ENCODE measurements at places on chromosomes 6 and 20. TPM values are rescaled to one million over a fixed set of nuclear protein-coding genes. Genes with fewer than 3 reads are reported as not detected.

Gene SGK1
- 53.2 TPM for total RNA-seq

DNA sequence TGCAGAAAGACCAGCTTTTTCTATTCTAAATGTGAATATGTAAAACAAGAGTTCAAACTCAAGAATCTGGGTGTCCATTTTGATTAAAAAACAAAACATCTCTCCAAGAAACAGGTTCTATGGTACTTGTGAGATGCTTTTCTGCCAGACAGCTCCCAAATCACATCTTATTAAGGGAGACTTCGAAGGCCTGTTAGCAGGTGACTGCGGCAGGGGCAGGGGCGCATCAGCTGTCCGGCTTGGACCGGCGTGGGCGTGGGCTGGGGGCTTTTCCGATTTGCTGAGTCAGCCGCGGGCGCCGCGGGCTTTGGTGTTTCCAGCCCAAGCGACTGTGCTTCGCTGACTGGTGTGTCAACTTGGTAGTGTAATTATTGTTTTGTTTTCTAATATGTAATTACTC lies 32.6 kb downstream of the TFAP2A start:
- DNase-seq = no peak

DNA sequence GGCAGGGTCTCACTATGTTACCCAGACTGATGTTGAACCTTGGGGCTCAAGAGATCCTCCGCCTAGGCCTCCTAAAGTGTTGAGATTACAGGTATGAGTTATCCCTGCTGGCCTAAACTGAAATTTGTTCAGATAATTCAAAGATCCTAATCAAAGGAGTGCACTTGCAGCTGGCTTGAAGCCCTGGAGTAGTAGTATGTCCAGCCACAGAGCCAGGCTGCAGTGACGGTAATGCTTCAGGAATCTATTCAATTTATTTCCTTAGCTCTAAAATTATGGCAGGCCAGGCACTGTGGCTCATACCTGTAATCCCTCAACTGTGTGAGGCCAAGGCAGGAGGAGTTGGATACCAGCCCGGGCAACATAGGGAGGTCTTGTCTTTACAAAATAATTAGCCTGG lies 1.4 kb upstream of the DDX43 start:
- DNase-seq = peak; percentile 56

DNA sequence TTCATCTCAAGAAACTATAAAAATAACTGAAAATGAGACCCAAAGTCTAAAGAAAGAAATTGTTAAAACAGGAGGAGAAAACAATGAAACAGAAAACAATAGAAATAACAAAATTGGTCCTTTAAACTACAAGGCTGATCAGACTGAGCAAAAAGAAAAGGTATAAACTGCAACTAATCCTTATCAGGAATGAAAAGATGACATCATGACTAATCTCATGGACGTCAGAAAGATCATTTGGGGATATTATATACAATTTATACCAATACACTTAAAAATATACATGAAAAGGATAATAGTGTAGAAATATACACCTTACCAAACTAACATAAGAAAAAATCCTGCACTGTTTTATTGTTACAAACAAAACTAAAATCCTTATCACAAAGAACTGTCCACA lies 315.6 kb downstream of the TAF4 start:
- DNase-seq = no peak

Gene RHAG
- not detected for total RNA-seq

Data from M059J (cell line).